ENCODE measurements at places on chromosomes 5 and 9.
A peak's percentile ranks its signal among the peaks of the same experiment; 100 is the strongest.

- H3K4me3 ChIP-seq, result no peak overlapping the region
- H3K36me3 ChIP-seq, result no peaks in the 10 kb centered on the region
- DNase-seq, result no peak
- no peak overlapping the region for H3K27ac ChIP-seq
These were observed 196.8 kb upstream of the DAPK1 start for GRCh38 chr9:87300915-87301314.

GRCh38 chr5:13919087-13919486 lies 25.4 kb downstream of the DNAH5 start:
- no peaks in the 10 kb centered on the region for H3K36me3 ChIP-seq
- H3K27me3 ChIP-seq, result no peaks in the 10 kb centered on the region
- no peak for DNase-seq
- H3K27ac ChIP-seq, result no peak overlapping the region

- H3K27ac ChIP-seq, result no peak overlapping the region
- H3K4me1 ChIP-seq, result no peaks in the 10 kb centered on the region
- H3K36me3 ChIP-seq, result no peaks in the 10 kb centered on the region
These were observed 989.8 kb downstream of the TLE4 start for GRCh38 chr9:80561526-80561925.

- H3K27ac ChIP-seq, result no peak overlapping the region
- no peaks in the 10 kb centered on the region for H3K27me3 ChIP-seq
- H3K4me3 ChIP-seq, result no peak overlapping the region
- peaks cover 4% of the 10 kb centered on the region for H3K4me1 ChIP-seq
- DNase-seq, result no peak
- no peaks in the 10 kb centered on the region for H3K36me3 ChIP-seq
These were observed 2.6 kb upstream of the NIPAL4 start for GRCh38 chr5:157457391-157457790.

DNA sequence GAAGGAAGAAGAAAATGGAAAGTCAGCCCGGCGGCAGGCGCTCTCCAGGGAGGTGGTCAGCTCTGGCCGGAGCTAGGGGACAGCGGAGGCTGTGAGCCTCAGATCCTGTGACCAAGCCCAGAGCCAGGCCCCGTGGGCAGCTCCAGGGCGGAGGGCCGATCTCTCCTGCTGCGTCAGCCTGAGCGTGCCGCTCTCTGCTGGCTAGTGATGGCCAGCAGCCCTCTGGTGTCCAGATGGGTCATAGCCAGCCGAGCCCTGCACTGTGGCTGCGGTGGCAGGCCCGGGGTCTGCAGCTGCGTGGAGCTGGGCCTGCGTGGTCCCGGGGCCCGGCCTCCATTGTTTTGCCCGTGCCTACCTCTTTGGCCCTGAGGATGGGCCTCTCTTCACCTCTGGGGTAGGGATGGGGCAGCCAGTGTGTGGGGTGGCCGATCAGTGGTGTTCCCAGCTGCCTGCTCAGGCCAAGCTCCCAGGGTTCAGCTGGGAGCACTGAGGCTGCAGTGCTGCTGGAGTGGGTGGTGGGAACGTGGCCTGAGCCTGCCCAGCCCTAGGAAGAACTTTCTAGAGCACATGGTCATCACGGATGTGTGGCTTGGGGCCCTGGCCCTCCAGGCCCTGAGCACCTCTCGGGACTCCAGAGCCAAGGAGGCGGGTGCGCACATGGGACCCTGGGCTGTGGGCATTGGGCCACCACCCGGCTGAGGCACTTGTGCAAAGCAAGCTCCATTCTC lies 17.1 kb upstream of the NRARP start:
- DNase-seq, result peak; percentile 74
- H3K4me1 ChIP-seq, result peaks cover 7% of the 10 kb centered on the region
- H3K27ac ChIP-seq, result no peak overlapping the region
- no peak overlapping the region for H3K4me3 ChIP-seq

DNA sequence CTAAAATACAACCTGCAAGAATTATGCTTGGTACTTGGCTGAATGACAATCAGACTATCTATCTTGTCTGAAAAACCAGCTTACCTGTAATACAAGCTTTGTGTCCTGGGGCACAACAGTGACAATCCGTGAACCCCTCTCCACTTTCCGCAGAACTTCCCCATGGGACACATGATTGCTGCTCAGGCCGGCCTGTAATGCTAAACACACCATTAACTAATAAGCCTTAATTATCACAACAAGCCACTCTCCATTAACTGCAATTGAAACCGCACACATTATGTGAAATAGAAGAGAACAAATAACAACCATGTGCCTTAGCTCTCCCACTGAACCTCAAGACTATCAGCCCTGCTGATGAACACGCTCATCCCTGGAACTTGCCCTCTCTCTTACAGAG lies 33.7 kb downstream of the ELP1 start:
- no peak overlapping the region for H3K4me3 ChIP-seq
- H3K4me1 ChIP-seq, result no peaks in the 10 kb centered on the region
- no peak overlapping the region for H3K27ac ChIP-seq

- no peaks in the 10 kb centered on the region for H3K27me3 ChIP-seq
- H3K27ac ChIP-seq, result no peak overlapping the region
- no peak for DNase-seq
- H3K4me3 ChIP-seq, result no peak overlapping the region
- H3K4me1 ChIP-seq, result no peaks in the 10 kb centered on the region
These were observed 184.4 kb upstream of the MEF2C start for GRCh38 chr5:89067362-89067761.

GRCh38 chr9:137391411-137391754 lies 31.6 kb downstream of the EXD3 start:
- H3K36me3 ChIP-seq, result no peaks in the 10 kb centered on the region
- no peak for DNase-seq
- no peaks in the 10 kb centered on the region for H3K4me1 ChIP-seq
- no peak overlapping the region for H3K4me3 ChIP-seq
- H3K27me3 ChIP-seq, result no peaks in the 10 kb centered on the region

DNA sequence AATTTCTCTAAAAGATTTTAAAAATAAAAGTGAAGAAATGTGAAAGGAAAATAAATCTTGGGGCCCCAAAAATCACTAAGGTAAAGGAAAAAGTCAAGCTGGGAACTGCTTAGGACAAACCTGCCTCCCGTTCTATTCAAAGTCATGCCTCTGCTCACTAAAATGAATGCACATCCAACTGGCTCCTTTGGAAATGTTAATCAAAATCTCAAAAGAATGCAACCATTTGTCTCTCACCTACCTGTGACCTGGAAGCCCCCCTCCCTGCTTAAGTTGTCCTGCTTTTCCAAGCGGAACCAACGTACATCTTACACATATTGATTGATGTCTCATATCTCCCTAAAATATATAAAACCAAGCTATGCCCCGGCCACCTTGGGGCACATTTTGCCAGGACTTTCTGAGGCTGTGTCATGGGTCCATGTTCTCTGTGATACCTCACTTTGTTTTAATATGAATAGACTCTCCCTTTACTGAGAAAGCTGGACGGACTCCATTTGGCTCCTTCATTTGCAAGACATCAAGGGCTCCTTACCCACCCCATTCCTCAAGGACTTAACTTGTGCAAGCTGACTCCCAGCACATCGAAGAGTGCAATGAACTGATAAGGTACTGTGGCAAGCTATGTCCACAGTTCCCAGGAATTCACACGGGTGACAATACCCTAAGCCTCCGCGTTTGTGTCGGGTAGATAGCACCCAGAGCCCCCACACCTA lies 164.3 kb downstream of the SMC2 start:
- H3K27ac ChIP-seq, result no peak overlapping the region
- H3K4me3 ChIP-seq, result no peak overlapping the region
- DNase-seq, result no peak
- no peaks in the 10 kb centered on the region for H3K4me1 ChIP-seq
- H3K27me3 ChIP-seq, result no peaks in the 10 kb centered on the region

- no peaks in the 10 kb centered on the region for H3K27me3 ChIP-seq
- no peaks in the 10 kb centered on the region for H3K4me1 ChIP-seq
- H3K27ac ChIP-seq, result no peak overlapping the region
- no peak for DNase-seq
- H3K4me3 ChIP-seq, result no peak overlapping the region
These were observed 47.6 kb downstream of the NSG2 start for GRCh38 chr5:174093123-174093522.

- no peak for DNase-seq
- no peak overlapping the region for H3K27ac ChIP-seq
- H3K4me3 ChIP-seq, result no peak overlapping the region
- H3K36me3 ChIP-seq, result no peaks in the 10 kb centered on the region
These were observed 136.8 kb upstream of the PPP2R2B start for GRCh38 chr5:147015405-147015804.

GRCh38 chr5:160167624-160168165 lies 48.4 kb upstream of the PWWP2A start:
- peaks cover 27% of the 10 kb centered on the region for H3K4me1 ChIP-seq
- DNase-seq, result no peak
- no peaks in the 10 kb centered on the region for H3K27me3 ChIP-seq
- no peak overlapping the region for H3K4me3 ChIP-seq
- H3K27ac ChIP-seq, result no peak overlapping the region

DNA sequence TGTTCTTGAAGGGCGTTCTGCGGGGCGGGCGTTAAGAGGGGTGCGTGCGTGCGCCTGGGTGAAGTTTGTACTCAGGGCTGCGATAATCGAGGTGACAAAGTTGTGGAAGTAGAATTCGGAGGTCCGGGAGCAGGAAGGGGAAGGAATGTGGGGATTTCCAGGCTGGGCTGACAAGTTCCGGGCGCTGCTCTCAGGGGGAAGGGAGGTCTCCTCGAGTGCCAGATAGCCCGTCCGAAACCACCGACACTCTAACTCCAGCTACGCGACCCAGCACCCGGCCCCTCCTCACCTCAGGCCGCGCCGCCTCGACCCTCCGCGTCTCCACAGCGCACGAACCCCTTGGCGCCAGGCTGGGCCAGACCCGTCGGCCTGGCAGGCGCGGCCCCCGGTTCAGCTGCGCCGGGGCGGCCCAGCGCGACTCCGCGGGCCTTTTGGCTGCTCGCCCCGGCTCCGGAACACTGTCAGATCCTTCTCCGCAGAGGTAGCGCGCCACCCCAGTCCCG lies at the start of gene IL6ST:
TSS of gene IL6ST (minus strand) at position 469 of the 503 bp plus-strand sequence. CDS start 18,685 bp downstream, outside the sequence.
- H3K36me3 ChIP-seq, result no peaks in the 10 kb centered on the region
- no peaks in the 10 kb centered on the region for H3K27me3 ChIP-seq
- peak; percentile 83 for DNase-seq

DNA sequence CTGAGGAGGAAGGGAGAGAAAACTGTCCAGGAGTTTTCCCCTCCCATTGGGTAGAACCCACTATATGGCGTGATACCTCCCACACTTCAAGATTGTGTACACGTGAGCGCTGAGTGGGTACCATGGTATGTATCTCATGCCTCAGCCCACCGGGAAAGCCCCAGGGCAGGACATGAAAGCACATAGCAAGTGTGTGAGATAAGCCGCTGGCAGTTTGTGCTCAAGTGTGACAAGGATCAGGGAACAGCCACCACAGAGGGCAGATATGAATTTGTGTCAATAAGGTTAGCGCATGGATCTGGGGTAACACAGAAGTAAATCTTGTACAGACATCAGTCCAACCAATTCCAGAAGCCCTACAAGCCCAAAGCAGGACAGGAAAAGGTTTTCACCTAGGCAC lies 42.6 kb upstream of the NAA35 start:
- no peaks in the 10 kb centered on the region for H3K36me3 ChIP-seq
- H3K4me3 ChIP-seq, result no peak overlapping the region
- DNase-seq, result no peak
- no peaks in the 10 kb centered on the region for H3K4me1 ChIP-seq

DNA sequence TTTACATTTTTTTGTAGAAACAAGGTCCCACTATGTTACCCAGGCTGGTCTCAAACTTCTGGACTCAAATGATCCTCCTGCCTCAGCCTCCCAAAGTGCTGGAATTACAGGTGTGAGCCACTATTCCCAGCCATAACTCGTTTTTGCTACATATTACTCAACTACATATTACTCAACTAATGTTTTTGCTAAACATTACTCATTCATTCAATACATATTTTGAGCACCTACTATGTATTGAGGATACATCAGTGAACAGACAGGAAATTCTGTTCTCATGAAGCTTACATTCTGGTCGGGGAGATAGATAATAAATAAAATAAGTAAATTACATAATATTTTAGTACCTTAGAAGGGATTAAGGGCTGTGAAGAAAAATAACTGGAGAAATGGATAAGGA lies 34.9 kb upstream of the STOM start:
- no peaks in the 10 kb centered on the region for H3K36me3 ChIP-seq
- H3K4me1 ChIP-seq, result no peaks in the 10 kb centered on the region
- no peaks in the 10 kb centered on the region for H3K27me3 ChIP-seq
- H3K4me3 ChIP-seq, result no peak overlapping the region
- H3K27ac ChIP-seq, result no peak overlapping the region

- no peaks in the 10 kb centered on the region for H3K36me3 ChIP-seq
- H3K4me1 ChIP-seq, result peaks cover 21% of the 10 kb centered on the region
- H3K27ac ChIP-seq, result no peak overlapping the region
These were observed 35.8 kb upstream of the SPRY4 start for GRCh38 chr5:142360607-142361120.

- no peak overlapping the region for H3K4me3 ChIP-seq
- H3K4me1 ChIP-seq, result no peaks in the 10 kb centered on the region
- no peak overlapping the region for H3K27ac ChIP-seq
- H3K36me3 ChIP-seq, result no peaks in the 10 kb centered on the region
These were observed 1480.0 kb upstream of the NUDT12 start for GRCh38 chr5:105042623-105043022.

DNA sequence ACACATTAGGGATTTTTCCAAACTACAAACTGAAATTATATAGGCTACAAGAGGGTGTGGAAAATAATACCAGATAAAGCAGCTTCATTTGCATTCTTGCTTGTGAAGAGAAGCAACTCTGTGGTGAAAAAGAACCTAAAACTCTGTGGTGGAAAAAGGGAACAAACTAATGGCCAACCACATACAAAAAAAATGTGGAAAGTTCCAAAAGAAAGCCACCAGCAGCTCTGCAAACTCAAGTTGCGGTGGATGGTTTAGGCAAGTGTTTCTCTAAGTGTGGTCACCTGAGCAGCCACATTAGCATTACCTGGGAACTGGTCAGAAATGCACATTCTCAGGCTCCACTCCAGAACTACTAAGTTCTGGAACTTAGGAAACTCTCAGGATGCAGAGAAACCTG lies 586.4 kb downstream of the ACTL7B start:
- H3K4me1 ChIP-seq, result no peaks in the 10 kb centered on the region
- H3K4me3 ChIP-seq, result no peak overlapping the region
- H3K27ac ChIP-seq, result no peak overlapping the region
- no peak for DNase-seq
- no peaks in the 10 kb centered on the region for H3K36me3 ChIP-seq
- no peaks in the 10 kb centered on the region for H3K27me3 ChIP-seq

GRCh38 chr9:135346438-135347050 lies 133.0 kb upstream of the PPP1R26 start:
- no peak for DNase-seq
- no peak overlapping the region for H3K4me3 ChIP-seq
- H3K4me1 ChIP-seq, result no peaks in the 10 kb centered on the region
- H3K36me3 ChIP-seq, result no peaks in the 10 kb centered on the region
- H3K27me3 ChIP-seq, result no peaks in the 10 kb centered on the region

Data from ascending aorta (tissue), 2 donors.